ENCODE measurements at places on chromosomes 6 and 20.

- DNase-seq = no peak
Observed at GRCh38 chr6:47729457-47729856, 31.1 kb downstream of the ADGRF4 start.

DNA sequence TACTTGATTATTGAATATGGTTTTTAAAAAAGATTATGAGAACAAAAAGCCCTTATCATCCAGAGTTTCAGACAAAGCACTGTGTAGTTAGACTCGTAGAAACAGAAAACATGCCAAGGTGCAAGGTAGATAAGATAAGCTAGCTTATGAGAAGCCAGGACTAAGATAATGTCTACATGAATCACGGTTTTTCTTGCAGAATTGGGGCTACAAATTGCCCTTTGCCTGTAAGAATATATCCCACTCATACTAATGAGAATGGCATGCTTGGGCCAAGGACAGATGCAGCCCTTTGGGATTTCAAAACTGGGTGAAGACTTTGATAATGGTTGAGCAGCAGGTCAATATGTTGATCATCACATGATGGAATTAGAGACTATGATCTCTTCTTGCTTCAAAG is 165.3 kb upstream of the PREP start:
- DNase-seq = no peak

DNA sequence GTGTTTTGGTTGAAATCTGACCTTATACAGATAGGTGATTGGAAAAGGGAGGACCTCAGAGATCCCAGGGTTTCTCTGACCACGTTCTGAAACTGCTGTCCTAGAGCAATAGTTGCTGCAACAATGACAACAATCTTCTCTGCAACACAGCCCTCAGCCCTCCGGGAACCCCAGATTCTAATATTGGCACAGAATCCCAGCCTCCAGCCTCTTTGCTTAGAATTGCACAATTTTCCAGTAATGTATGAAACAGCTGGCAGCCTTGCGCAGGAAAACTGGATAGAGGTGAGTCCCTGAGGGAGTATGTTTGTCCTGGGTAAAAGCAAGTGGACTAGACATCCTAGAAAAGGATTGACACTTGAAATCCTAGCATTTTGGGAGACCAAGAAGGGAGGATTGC is 30.4 kb upstream of the PNRC1 start:
- DNase-seq = no peak

- DNase-seq = no peak
Observed at GRCh38 chr6:110509617-110510241, 33.3 kb upstream of the SLC22A16 start.

DNA sequence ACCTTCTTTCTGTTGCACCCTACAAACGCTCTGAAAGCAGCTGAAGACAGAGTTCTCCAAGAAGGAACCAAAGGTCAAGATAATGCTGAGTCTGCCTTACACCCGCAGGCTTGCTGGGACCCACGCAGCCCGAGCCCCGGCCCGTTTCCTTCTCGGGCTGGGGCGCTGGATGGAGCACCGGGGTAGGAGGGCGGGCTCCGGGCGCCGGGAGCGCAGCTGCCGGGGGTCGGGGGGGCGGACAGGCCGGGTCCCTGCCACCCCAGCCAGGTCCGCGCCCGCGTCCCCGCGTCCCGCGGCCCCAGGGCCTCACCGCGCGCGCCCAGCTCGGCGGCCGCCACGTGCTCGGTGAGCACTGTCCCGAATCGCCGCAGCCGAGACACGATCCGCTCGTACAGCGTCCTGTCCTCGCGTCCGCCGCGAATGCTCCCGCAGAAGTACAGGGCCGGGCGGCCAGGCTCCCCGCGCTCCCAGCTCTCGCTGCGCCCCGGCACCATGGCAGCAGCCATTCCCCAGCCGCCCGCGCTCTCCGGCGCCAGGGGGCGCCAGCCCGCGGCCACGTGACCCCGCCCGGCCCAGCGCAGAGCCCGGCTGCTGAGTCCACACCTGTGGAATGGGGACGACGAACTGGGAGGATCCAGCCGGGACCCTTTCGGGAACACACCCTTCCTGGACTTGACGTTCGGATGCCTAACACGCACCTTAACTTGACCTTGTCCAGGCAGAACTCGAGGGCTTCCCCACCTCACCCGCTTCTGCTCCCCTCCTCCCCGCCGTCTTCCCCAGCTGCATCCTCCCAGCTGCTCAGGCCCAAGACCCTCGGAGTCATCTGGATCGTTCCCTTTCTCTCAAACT is at the start of gene DNPH1:
Gene DNPH1, minus strand, starts transcription at position 531 of the 852 bp plus-strand sequence. Its CDS starts 25 bp downstream, at position 506.
- peak; percentile 87 for DNase-seq

DNA sequence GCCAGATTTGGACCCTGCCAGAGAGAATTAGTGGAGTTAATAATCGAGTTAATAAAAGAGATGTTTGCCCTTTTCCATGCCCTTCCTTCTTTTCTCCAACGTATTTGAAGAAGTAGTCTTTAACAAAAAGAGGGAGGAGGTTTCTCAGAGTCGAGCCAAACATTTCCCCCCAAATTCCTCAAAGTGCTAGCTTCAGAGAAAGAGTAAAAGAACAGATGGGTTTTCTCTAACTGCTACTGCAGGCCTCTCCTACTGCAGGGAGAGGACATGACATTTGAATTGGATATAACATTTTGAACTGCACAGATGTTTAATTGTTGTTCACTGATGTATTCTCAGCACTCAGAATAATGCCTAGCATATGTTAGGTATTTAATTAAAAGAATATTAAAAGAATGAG is 25.5 kb downstream of the RWDD2A start:
- no peak for DNase-seq

DNA sequence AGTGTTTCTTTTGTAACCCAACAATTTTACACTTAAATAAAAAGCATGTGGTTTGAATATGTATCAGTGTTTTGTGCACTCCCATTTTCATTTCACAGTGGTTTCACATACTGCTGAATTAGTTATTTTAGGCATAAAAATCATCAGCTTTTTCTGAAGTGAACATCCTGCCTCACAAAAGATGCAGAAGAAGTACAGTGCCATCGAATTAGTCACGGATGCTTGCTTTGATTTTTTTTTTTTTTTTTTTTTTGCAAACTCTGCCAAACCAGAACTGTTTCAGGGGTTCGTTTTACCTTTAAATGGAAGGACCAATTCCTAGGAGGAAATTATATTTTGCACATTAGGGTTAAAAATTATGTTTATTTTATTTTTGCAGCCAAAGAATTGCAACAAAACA is 158.6 kb downstream of the RPS12 start:
- no peak for DNase-seq

GRCh38 chr6:73728548-73729205 is 32.7 kb downstream of the CD109 start:
- DNase-seq = no peak

DNA sequence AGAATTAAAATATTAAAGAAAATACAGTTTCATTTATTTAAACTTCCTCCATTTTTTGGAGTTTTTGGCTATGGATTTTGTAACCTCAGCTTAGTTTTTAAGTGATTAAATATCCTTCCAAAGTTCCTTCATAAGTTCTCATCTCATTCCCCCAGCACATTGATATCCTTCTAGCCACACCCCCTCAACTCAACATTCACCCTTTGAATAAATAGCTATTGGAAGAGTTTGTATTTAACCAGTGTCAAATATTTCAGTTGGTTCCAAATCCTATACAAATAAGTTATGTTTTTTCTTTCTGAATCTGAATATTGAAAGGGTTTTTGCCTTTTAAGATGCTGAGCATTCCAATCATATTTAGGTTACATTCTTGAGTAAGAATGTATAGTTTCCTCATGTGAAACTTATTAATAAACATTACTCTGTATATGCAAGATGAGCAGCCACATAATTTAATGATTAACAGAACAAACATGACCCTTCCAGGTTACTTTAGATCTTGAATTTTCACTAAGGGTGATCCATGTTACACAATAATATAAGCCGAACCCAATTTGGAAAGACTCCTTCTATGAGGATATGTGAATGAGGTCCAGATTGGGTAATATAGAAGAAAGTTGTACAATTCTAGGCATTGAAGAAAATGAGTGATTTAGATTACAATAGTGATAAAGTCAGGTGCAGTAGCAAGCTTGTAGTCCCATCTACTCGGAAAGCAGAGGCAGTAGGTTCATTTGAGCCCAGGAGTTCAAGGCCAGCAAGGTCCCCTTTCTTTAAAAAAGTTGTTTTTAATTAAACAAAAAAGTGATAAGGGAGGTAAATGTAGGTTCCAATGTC is 13.6 kb downstream of the GLYATL3 start:
- DNase-seq = no peak

- DNase-seq = no peak
Observed at GRCh38 chr6:16361121-16361520, 122.7 kb downstream of the GMPR start.

DNA sequence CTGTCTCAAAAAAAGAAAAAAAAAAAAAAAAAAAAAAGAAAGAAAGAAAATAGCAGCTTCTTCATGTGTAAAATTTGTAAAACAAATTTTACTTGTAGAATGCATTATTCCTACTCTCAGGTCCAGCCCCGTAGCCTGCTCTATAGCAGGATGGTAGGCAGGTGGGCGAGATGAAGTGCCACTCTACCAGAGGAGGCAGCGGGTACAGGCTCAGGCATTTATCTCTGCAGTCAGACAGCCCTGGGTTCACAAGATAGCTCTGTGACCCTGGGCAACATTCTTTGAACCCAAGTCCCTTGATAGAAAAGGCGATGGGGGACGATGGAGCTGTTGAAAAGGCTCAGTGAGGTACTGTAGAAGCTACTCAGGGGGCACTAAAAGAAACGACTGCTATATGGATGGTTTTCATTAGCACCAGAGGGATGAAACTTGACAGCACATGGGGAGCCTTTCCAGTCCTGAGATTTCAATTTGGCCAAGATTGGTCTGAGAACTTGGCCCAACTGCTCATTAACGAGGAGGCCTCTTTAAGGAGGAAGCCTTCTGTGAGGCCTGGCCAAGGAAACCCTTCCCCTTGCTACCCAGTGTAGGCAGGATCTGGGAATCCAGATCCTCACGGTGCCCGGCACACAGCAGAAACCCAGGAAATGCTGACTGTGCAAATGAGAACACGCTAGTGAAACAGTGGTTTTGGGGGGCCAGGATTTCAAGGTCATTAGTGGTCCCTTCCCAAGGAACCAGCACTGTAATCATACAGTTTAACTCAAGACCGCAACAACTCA is 63.1 kb downstream of the MYH7B start:
- DNase-seq = no peak

- DNase-seq = peak; percentile 99
Observed at GRCh38 chr6:79949233-79949632, 1.9 kb upstream of the ELOVL4 start.

DNA sequence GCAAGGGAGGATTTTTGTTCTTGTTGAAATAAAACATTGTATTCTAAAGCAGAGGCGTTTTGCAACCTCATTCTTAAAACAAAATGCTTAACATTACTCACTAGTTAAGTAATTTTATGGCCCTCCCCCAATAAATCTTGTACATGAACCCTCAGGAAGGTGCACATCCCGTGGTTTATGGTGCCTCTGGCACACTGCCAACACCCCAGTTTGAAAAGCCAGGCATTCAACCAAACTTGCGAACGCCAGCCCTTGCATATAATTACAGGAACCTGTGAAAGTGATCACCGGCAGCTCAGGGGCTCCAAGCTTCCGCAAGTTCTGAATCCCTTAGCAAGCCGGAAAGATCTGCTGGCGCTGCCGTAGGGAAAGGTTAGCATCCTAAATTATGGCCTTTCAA is 1109.0 kb upstream of the FLRT3 start:
- no peak for DNase-seq

DNA sequence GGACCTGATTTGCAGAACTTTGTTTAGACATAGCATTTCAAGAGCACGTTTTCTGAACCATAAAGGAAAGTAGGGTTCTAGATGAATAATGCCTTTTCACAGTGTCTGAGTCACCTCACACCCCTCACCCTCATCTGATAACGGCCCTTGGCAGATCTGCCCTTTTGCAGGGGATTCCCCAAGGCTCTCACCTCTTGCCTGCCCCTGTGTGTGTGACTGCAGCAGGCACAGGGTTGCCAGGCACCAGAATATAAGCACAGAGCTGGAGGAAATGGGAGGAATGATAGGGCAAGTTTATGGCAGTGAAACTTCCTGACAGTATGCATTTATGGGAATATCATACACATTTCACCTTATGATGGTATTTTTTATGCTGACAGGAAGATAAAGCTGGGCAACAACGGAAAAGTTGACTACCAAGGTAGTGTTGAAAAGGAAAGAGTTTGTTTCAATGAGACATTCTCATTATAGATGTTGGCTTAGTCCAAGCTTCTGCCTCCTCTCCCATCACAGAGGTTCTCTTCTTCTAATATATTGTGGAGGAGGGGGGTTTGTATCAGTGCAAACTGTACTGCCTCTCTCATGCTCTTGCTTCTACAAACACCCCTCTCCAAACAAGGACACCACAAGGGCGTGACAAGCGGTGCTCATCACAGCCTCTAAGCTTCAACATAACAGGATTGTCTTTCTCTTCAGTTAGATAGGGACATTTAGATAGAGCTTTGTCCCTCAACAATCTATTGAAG is 101.5 kb upstream of the BACH2 start:
- DNase-seq = no peak

- DNase-seq = no peak
Observed at GRCh38 chr20:10125757-10126156, 91.0 kb downstream of the ANKEF1 start.

GRCh38 chr6:105220186-105220585 is 40.4 kb upstream of the POPDC3 start:
- DNase-seq = no peak

- DNase-seq = peak; percentile 37
Observed at GRCh38 chr6:108002365-108003221, 44.6 kb upstream of the SEC63 start.

DNA sequence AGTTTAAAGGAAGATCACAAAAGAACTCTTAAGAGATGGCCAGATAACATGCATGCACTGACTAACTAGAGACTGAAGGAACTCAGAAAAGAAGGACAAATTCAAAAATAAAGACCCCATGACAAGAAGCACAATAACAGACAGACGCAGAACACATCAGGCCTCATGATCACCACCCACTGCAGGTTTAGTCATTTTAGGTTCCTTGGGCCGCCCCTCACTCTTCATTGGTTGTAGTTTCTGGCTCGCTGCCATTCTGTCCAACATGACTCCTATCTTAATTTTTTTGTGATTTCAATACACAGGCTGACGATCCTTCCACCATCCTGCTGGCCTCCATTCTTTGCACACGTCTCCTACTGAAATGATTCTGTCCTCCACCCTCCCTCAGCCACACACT is 21.6 kb downstream of the STX7 start:
- DNase-seq = no peak

DNA sequence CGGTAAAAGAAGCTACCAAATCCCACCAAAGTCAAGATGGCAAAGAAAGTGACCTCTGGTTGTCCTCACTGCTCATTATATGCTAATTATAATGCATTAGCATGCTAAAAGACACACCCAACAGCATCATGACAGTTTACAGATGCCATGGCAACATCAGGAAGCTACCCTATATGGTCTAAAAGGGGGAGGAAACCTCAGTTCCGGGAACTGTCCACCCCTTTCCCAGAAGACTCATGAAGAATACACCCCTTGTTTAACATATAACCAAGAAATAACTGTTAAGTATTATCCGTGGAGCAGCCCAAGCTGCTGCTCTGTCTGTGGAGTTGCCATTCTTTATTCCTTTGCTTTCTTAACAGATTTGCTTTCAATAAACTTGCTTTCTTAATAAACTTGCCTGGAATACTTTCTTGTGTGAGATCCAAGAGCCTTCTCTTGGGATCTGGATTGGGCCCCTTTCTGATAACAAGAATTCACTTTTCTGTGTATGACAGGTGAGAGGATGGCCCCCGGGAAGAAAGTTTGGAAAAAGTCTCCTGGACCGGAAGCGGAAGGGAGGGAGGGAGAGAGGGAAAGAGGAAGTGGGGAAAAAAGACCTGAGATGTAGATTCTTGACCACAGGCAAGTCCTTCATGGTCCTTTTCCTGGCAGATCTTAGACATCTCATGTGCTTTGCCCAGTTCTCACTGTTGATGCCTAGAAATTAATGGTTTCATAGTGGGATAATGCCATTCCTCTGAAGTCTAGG is 146.7 kb upstream of the ID4 start:
- peak; percentile 49 for DNase-seq

- DNase-seq = no peak
Observed at GRCh38 chr6:131004936-131005335, 58.1 kb downstream of the EPB41L2 start.
